ENCODE measurements at places on chromosomes 6 and 20. TPM values are rescaled to one million over a fixed set of nuclear protein-coding genes. Genes with fewer than 3 reads are reported as not detected.

The MRAP2 gene
- under 0.01 TPM for total RNA-seq

DNA sequence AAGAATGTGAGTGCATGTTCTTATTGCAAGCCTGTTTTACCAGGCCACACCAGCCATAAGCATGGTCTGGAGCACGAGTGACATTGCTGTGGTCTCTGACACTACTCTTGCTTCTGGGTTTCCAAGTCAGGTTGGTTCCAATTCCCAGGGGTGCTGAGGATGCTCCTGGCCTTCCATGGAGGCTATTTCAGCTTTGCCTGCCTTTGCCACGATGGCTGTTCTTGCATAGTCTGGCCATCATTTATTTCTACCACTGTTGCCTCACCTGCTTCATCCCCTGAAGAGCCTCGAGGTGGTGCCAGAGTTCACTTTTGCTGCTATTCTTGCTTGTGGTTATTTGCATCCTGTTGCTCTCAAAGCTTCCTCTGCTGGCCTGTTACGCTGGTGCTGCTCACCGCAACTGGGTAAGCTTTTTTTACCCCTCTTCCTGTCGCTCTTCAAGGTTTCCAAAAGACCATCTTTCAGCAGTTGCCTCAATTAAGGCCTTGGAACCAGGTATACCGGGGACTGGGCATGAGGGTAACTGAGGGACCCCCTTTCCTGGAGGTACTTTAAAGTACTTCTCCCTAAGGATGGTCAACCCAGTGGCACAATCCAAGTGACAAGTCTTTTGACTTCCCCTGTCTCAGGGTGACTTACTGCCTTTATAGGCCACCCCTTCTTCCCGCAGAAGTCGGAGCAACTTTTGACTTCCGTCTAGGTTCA, 64.5 kb downstream of the AKAP7 start:
- peak; percentile 47 for DNase-seq

The ZSWIM3 gene
- 8.1 TPM for total RNA-seq

The BNIP5 gene
- not detected for total RNA-seq

The TMC2 gene
- total RNA-seq: not detected

DNA sequence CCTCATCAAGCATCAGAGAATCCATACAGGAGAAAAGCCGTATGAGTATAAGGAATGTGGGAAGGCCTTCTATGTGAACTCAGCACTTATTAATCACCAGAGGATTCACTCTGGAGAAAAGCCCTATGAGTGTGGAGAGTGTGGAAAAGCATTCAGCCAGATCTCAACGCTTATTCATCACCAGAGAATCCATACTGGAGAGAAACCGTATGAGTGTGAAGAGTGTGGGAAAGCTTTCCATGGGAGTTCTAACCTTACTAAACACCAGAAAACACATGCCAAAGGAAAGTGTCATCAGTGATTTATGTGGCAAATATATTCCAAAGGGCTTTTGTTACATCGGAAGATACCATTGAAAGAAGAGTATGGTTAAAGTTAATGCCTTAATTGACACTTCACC, 25.4 kb downstream of the ZKSCAN8 start:
- DNase-seq: peak; percentile 92

The C6orf62 gene
- 65.3 TPM for total RNA-seq

DNA sequence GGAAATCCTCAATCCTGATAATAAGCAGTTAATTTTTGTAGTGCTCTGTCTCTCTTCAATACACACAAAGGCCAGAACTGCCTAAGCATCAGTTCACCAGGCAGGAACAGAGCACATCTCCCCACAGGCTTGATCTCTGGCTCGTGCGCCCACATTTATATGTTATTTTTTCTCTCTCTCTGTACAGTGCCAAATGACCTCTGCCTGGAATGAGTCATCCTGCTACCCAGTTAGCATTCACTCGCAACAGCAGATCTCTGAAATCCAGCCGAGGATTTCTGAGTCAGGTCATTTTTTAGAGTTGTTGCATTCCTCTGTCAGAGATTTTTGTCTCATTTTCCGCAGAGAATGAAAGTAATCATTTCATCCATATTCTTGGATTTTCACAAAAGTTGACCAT, 107.1 kb downstream of the COL12A1 start:
- peak; percentile 98 for DNase-seq

DNA sequence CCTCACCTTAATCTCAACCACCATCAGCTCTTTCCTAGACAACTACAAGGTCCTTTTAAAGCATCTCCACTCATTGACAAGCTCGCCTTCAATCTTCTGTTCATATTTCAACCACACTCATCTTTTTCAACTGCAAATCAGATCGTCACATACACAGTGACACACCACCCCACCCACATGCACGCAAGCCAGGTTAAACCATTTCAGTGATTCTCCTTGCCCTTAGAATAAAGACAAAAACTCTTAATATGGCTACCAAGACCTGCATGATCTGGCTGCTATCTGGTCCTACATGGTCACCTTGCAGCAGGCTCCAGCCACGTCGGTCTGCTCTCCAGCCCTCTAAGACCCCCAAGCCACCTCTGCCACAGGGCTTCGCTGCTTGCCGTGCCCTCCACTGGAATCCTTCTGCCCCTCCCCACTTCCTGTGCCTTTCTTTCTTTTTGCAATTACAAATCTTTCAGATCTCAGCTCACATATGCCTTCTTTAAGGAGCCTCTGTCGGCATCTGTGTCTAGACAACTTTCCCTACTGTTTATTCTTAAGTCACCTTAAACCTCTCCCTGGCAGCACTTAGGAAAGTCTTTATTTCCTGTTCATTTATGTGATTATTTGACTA, 507.3 kb upstream of the ARID1B start:
- no peak for DNase-seq

The ZNF292 gene
- 36.9 TPM for total RNA-seq
